CD4-positive, CD25-positive, alpha-beta regulatory T cell (primary cell): ENCODE measurements at places on chromosomes 2 and 18.

- DNase-seq, result no peak
Observed at GRCh38 chr2:84972207-84972783, 1.3 kb downstream of the KCMF1 start.

- DNase-seq, result no peak
Observed at GRCh38 chr18:68484241-68484640, 230.7 kb downstream of the TMX3 start.

DNA sequence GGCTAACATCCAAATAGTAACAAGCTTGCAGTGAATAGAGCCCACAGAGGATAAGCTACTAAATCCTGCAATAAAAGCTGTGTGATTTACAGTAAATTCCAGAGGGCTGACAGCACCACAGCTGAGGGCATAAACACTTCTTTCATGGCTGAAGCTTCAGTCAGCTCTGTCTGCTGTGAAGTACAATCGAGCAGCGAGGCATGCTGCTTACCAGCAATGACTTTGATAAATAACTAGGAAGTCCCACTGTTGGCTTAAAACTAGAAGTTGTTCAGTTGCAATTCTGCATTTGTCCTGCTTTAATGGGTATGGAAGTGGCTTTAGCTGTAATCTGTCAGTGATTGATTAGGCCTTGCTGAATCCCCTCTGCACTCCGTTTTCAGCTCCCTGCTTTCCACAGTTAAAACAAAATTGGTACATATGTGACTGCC, 65.2 kb upstream of the FIGN start:
- DNase-seq, result no peak

- DNase-seq, result no peak
Observed at GRCh38 chr2:106044021-106044420, 150.1 kb downstream of the UXS1 start.

DNA sequence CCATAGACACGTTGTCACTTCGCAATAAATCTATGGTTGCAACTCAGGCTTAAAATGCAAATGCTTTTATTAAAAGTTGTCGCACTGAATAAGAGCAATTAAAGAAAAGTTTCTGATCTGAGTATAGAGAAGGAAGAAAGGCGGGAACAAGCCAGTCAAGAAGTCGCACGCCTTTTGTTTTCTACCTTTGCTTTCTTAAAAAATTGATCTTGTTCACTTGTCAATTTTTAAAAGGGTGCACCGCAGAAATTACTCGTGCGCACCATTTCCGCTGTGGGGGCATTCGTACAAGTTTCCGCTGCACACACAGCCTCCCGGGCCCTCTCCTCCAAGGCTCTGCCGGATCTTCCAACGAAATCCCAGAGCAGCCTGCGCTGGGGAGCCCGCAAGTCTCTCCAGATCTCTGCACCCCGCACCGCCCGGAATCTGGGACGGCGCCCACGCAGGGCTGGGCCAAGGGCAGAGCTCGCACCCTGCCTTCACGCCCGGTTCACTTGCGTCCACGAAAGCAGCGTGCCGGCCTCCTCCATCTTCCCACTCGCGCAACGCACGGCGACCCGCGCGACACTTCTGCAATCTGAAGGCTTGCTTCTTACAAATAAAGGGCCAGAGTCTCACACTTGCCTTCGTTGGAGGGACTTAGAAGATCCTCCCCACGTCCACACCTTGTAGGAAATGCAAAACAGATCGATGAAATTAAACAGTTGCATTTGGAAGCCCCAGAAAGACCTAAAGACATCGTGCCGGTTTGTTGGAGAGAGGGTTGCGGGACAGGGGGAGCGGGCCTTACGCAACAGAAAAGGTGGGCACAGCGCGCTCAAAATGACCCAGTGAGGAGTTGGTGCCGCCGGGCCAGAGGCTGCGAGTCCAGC, 2.6 kb upstream of the SALL3 start:
- no peak for DNase-seq

DNA sequence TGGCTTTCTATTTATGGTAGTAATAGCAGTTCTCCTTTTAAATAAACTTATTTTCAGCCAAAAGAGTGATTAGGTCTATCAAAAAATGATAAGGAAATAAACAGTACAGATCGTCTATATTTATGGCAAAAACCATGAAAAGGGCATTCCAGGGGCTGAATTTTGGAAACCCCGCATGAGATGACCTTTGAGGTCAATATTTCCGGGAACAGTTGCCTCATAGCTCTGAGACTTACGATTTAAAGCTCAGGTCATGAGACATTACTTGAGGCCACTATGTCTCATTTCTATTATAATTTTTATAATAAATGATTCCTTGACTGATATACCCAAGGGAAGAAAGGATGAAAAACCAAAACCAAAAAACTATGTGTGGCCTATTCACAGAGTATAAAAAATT, 101.1 kb downstream of the LDLRAD4 start:
- no peak for DNase-seq

DNA sequence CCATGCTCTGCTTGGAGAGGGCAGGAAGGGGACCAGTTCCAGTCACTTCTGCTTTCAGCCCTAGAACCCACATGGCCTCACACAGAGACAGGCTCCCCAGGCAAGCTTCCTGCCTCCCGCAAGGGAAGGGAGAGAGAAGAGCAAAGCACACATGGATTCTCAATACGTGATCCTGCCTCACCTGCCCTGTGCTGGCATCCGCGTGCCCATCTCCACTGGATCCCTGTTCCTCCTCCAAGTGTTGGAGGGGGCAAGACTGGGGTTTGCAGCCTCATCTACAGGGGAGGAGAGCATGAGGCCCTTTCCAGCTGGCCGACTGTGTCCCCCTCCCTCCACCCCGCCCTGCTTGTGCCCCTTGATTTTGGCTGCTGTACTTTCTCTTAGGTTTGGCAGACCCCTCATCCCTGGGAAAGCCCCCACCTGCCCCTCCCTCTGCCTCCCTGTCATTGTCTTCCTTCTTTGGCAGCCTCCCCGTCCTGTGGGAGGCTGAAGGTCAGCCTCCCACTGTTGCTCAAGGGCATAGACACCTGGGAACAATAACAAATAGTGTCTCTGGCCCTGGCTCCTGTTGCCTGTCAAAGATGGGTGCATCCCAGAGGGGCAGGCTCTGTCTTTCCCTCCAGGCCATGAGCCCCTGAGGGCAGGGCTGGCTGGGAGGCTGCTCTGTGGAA, 22.7 kb downstream of the KCNF1 start:
- DNase-seq, result no peak

- DNase-seq, result no peak
Observed at GRCh38 chr2:43841949-43842865, 3.4 kb downstream of the ABCG8 start.

GRCh38 chr18:41457765-41458326, 497.2 kb upstream of the PIK3C3 start:
- DNase-seq, result no peak

DNA sequence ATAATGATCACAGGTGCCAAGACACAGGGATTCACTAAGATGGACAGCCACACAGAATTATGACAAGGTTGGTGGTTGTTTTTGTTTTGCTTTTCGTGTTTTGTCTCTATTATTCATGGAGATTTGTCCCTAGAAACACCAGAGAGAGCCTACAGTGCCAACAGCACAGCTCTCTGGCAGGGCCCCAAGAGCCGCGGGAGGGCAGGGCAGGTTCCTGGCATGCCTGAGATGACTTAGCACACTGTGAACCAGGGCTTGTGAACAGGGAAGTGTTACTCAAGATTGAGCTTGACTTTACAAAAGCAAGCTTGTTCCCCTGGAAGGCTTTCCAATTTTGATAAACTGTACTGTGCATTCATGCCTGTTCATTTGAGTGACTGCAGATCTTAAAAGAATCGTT, 437.4 kb upstream of the SALL3 start:
- no peak for DNase-seq

DNA sequence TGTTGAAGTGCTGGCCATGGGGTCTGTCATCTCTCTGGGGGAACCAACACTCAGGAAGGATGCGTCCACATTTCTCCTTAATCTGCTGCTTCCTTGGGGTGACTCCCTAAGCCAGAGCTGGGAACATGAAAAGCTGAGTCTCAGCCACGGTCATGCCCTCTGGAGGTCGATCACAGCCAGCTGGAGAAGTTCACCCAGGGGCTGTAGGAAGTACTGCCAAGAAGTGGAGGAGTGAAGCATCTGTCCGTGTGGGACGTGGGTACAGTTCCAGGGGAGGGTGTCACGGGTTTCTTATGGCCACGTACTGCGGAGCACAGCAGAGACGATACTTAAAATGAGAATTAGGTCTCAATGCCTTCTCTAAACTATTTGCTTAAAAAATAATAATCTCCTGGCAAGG, 42.4 kb upstream of the IGFBP2 start:
- no peak for DNase-seq

DNA sequence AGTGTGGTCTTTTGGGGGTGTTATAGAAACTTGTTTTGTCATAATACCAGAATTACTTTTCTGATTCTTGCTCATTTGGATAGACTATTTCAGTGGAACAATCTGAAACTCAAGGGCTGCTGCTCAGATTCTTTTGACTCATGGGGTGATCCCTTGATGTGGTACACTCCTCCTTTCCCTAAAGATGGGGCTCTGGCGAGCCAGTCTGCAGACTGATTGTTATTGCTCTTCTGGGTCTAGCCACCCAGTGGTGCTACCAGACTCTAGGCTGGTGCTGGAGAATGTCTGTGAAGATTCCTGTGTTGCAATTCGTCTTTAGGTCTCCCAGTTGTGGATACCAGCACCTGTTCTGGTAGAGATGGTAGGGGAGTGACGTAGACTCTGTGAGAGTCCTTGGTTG, 4.2 kb upstream of the MARS2 start:
- DNase-seq, result no peak

DNA sequence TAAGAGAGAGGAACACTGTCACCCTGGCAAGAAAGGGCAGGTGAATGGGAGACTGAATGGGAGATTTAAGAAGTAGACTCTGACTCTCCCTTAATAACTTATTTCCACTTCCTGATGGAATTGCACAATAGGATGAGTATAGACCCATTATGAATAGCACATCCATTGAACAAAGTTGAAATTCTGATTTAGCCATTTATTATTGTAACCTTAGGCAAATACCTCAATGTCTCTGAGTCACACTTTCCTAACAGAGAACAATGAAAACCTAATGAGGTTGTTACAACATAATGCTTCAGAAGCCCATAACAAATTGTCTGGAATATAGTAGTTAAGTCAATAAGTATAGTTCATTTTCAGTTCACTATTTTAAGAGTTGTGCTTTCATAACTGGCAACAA, 78.9 kb downstream of the NRXN1 start:
- no peak for DNase-seq

DNA sequence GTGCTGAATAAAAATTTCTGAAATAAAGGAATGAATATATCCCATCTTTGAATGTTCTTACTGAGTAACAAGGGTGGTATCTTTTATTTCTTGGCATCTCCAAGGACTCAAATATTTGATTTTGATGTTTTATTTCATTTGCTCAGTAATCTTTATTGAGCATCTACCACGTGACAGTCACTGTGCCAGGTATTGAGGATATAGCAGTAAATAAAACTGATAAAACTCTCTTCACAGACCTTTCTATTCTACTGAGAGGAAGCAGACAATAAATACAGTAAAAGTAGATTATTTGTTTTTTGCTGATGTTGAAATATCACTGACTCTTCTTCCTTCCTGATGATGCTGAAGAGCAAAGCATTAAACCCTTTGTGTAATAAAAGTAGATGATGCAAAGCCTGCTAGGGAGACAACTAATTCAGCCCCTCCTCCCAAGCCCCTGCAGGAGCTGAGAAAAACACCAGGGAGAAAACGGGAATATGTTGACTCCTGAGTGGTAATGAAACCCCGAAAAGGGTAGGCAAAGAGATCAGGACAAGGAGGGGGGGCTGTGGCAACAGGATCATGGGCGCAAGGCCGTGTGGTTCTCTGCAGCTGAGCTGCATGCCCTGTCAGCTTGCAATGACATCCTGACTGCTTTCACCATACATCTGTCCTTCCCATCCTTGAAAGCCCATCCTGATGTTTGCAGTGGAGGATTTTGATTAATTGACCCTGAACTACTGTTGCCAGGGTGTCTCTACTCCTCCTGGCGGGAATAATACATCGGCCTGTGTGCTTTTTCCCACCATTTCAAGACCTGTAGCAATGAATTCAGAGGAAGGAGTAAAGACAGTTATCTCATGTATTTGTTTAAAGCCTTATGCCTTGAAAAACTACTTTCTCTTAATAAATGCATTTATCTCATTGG, 117.4 kb downstream of the EML6 start:
- no peak for DNase-seq

GRCh38 chr2:106157416-106157815, 36.7 kb downstream of the UXS1 start:
- DNase-seq, result no peak

DNA sequence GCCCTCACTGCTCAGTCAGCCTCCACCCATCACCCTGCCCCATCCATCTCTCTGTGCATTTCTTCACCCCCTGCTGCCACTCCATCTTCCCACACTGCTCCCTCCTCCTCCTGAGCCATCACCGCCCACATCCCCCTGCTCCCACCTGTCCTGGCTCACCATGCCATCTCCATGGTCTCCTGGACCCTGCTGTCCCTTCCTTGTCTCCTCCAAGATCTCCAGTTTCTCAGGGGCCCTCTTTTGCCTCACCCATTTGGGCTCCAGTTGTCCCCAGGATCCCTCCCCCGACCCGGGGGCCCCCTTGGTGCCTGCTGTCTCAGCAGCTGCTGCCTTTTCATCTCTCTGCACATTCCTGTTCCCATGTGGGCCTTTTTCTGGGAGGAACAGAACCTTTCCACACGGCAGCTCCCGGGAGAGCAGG, 10.6 kb downstream of the SPEG start:
- DNase-seq, result no peak

DNA sequence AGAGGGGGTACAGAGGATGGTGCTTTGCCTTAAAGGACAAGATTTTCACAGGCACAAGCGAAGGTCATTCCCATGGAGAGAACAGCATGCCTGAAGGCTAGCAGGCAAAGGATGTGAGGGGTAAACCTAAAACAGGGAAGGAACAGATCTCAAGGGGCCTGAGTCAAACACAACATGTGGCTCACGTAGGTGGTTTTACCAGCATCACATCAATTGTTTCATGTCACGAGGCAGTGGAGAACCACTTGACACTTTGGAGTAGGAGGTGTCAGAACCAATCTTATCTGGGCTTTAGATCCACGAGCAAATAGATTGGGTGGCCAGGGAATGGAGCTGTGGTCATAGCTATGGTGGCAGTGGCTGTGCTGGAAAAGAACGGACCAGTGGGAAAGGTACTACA, 8.4 kb downstream of the COX5B start:
- no peak for DNase-seq

GRCh38 chr2:180761224-180761623, 219.2 kb upstream of the UBE2E3 start:
- no peak for DNase-seq

DNA sequence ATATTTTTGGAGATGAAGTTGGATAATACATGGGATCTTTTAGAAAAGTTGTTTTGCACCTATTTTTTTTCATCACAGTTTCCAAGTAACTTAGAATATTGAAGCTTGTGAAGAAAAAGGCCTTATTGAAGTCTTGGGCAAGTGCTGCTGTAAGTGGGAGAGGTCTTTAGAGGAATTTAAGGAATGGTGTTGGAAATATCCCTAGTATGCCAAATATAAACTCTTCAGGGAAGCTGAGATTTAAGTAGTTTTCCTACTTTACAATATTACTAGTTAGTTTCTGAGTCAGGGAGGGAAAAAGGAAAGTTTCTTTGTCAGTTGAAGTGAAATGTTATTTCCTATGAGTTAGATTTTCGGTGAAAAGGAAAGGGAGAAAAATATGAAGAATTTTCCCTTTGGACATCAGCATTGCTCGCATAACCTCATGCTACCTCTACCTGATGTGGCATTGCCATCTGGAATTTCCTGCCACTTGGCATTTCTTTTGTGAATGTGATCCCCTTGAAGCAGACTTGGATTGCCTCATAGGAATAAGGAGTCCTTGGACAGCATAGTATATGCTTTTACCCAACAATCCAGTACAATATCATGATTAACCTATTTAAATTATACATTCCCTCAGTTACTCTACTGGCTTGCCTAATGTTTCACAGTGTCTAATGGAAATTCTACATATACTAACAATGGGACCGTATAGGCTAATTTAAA, 12.1 kb downstream of the PLEKHH2 start:
- no peak for DNase-seq
